ENCODE measurements at places on chromosomes 7 and 10. TPM values are rescaled to one million over a fixed set of nuclear protein-coding genes. Genes with fewer than 3 reads are reported as not detected.

TAC1 gene
- total RNA-seq, result not detected

ECHDC3 gene
- total RNA-seq, result 33.0 TPM

MYH16 gene
- not detected for total RNA-seq

STAG3 gene
- 0.35 TPM for total RNA-seq

ADRA2A gene
- total RNA-seq, result not detected

SH2D4B gene
- not detected for total RNA-seq

GLI3 gene
- 3.9 TPM for total RNA-seq

UBE2D1 gene
- total RNA-seq, result 14.0 TPM
